ENCODE measurements at places on chromosomes 7 and 10. TPM values are rescaled to one million over a fixed set of nuclear protein-coding genes. Genes with fewer than 3 reads are reported as not detected.

OPN1SW gene
- not detected for total RNA-seq

OR2A12 gene
- total RNA-seq, result not detected

OLAH gene
- total RNA-seq, result not detected

FAM131B gene
- total RNA-seq, result 0.68 TPM

PTPRN2 gene
- total RNA-seq, result 0.69 TPM

OR6B1 gene
- not detected for total RNA-seq

CNPY4 gene
- 7.1 TPM for total RNA-seq

TMEM184A gene
- total RNA-seq, result 0.66 TPM

Measured in heart left ventricle (tissue), 16 donors.